ENCODE measurements at places on chromosomes 11 and 22. TPM values are rescaled to one million over a fixed set of nuclear protein-coding genes. Genes with fewer than 3 reads are reported as not detected.
A peak's percentile ranks its signal among the peaks of the same experiment; 100 is the strongest.

- ATAC-seq, result no peak
Measured at GRCh38 chr11:93432247-93432646, 101.7 kb downstream of the DEUP1 start.

DNA sequence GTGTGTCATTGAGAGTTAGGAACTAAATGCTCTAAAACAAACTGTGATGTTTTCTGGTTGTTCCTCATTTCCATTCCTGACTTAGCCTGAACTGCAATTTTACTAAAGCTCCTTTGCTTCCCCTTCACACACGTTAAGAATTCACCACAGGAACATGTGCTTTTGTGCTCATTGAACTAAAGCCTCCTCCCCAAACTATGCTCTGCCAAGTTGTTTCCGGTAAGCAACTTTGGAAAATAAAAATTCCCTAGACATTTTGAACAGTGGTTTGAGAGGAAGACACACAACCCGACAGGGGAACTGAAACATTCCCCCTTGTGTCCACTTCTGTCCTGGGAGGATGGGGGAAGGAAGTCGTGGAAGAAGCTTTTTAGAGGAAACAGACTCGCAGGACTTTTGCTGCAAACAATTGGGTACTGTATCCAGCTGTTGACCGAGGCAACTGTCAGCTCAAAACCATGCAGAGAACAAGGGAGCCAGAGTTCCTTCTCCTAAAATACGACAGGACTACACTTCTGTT is 66.9 kb downstream of the GAB2 start:
- peak; percentile 57 for ATAC-seq

DNA sequence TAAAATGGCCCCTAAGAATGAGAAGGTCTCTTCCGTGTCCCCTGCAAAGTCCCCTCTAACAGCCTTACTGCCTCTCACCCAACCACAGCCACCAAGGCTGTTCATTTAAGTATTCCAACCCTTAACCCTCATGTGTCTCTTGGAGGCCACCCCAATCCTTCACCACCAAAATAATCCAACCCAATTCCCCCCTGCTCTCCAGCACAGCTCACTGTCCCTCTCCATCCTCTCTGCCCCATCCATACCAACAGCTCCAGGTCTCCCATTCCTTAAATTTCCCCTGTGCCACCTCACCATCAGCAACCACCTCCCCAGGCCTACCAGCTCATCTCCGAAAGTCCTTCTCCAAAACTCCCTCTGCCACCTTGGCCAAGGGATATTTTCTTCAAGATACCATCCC is 1.4 kb downstream of the FAM168A start:
- no peak for ATAC-seq

The PYGM gene
- 17.1 TPM for total RNA-seq

- no peak for ATAC-seq
Measured at GRCh38 chr22:40635940-40636379, 559 bp downstream of the MRTFA start.

All from gastroesophageal sphincter (tissue), 4 donors.